Upper lobe of left lung (tissue), 6 donors: ENCODE measurements at places on chromosomes 1 and 21.
A peak's percentile ranks its signal among the peaks of the same experiment; 100 is the strongest.

GRCh38 chr1:42736152-42736551, 3.9 kb downstream of the CLDN19 start:
- no peak for DNase-seq

GRCh38 chr1:59332983-59333382, 36.1 kb downstream of the FGGY start:
- DNase-seq, result no peak

DNA sequence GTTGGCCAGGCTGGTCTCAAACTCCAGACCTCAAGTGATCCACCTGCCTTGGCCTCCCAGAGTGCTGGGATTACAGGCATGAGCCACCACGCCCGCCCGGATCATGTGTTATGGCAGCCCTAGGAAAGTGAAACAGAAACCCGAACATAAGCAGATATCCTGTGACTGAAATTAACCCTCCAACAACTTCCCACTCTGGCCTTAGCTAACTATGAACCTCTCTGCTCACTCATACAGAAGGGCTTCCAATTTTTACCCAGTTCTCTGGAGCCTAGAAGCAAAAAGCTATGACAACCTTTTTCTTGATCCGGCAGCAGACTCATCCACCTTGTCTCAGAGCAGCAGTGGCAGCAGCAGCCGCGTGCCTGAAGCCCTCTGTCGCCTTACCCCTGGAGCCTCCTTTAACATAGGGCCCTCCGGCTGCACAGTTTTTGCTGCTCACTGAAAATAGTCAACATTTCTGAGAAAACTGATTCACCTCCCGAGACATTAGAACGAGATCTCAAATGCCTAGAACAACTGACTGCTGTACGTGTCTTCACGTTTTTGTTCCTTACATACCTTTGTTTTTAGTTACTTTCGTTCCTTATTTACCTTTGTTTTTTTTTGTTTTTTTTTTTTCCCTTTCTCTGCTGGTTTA, 9.3 kb downstream of the CBR1 start:
- DNase-seq, result peak; percentile 37

DNA sequence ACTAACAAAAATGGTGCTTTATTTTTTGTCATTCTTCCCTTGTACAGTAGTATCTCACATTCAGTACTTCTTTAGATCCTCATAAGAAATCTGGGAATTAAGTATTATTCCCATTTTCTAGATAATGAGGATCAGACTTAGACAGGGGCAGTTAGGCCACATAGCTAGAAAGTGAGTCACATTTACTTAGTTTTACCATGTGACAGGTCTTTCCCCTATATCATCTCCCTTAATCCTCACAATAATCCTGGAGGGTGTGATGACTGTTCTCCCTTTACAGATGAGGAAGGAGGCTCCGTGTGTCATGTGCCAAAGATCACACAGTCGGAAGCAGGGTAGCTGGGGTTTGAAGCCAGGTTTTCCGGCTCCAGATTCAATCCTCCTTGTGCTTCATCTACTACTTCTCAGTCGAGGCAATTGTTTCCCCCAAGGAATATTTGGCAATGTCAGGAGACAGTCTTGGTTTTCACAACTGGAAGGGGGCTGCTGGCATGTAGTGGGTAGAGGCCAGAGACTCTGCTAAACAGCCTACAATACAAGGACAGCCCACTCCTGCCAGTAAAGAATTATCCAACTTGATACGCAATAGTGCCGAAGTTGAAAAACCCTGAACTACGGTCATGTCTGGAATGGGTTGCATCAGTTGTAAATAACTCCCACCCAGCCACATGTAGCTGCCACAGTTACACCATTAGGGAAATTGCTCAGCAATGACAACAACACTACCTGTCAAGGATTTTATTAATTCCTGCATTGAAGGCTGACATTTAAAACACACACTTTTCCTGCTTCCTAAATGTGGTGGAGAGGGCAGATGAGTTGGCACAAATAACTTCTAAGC, 54.5 kb downstream of the C8B start:
- DNase-seq, result no peak

DNA sequence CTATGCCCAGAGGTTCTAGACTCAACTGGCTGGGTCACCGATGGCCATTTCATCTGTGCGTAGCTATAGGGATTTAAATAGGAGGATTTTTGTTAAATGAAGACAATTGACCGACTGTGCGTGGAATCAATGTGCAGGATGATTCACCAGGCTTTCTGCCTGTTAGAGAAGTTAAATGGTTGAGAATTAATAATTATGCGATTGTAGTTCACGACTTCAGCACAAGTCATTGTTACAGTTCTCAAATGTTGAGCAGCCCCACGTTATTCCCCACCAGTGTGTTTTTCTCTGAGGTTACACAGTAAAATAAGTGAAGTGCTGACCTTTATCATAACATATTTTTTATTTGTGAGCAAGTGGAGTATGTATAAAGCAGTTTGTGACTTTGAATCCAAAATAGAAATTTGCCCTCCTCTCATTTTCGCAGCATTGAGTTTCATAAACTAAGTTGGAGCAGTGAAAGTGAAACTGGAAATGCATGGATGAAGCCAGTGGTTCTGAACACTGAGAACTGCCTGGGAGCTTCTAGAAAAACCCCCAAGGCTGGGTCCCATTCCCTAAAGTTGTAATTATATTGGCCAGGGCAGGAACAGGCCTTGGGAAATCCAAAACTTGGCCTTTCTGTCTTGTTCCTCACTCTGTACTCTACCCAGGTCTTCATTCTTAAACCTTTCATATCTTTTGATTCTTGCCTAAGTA, 102.6 kb downstream of the GALNT2 start:
- DNase-seq, result no peak

- no peak for DNase-seq
Measured at GRCh38 chr1:45913183-45913683, 109.8 kb downstream of the MAST2 start.
